ENCODE measurements at places on chromosomes 7 and 10.

GRCh38 chr7:14842523-14842922 is 60.0 kb downstream of the DGKB start:
- no peak for DNase-seq

GRCh38 chr7:91771394-91771793 is 109.1 kb downstream of the MTERF1 start:
- no peak for DNase-seq

GRCh38 chr7:115252461-115252860 is 330.6 kb downstream of the MDFIC start:
- DNase-seq = no peak

- no peak for DNase-seq
Measured at GRCh38 chr10:130587718-130588117, 451.5 kb downstream of the GLRX3 start.

- no peak for DNase-seq
Measured at GRCh38 chr10:58826694-58827093, 314.0 kb downstream of the BICC1 start.

DNA sequence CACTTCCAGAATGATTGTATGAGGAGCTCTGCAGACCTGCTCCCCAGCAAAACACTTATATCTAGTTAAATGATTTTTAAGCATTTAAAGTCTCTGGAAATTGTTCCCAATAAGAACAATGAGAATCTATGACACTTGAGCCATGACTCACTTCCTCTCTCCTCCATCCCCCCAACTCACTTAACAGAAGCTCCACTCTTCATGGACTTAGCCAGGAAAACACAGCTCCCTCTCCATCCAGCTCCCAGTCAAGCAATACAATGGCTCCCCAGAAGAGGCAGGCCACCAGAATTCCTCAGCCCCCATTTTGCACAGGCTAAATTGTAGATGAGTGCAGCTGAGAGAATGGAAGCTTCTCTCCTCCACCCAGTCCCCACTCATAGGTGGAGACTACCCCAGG is 27.0 kb downstream of the AOC1 start:
- peak; percentile 8 for DNase-seq

DNA sequence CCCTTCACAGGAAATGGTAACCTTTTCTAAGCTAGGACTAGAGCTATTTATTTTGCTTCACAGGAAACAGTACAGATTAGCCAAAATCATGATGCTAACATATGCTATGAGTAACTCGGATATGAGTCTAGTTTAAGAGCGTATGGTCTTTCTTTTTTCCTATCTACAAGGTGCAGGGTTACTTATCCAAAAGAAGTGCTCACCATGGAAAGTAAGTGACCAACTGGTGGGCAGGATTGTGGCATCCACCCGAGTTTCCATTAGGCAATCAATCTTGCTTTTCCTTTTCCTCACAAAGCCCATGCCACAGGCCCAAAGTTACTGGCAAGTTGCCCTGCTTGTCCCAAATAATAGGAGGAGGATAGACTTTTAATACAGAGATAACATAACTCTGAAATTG is 765.1 kb upstream of the POM121L12 start:
- DNase-seq = no peak

GRCh38 chr10:127278001-127278400 is 81.6 kb upstream of the INSYN2A start:
- no peak for DNase-seq

GRCh38 chr10:93707623-93708022 is 5.2 kb upstream of the FRA10AC1 start:
- no peak for DNase-seq

DNA sequence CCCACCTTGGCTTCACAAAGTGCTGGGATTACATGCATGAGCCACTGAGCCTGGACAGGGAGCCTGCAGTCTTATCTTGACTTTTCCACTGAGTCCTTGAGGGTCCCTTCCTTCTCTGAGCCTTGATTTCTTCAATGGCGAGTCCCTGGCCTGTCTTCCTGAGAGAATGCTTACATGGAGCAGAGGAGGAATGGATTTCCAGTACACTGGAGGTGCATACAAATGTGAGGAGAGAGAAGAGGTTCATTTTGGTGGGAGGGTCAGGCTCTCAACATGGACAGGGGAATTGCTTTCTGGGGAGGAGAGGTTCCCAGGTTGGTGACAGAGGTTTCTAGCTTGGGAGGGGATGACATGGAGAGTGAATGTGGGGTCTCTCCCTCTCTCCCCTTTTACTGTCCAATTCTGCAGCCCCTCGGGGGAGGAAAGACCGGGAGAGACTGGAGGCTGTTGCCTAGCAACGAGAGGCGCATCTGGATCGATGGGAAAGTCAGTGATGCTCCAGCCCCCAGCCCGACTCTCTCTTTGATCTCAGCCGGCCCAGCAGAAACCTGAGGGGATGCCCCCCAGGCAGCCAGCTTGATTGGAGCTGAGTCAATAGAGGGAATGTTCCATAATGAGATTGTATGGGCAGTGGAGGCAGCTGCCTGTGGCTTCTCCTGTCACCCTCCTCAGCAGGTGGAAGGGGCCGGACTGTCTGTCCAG is 14.8 kb downstream of the SRRM3 start:
- DNase-seq = no peak
